DND-41 (cell line): ENCODE measurements at places on chromosomes 3 and 15.

- H3K27me3 ChIP-seq: no peaks in the 10 kb centered on the region
- DNase-seq: no peak
- peaks cover 5% of the 10 kb centered on the region; the same call in 1 of the 2 replicates for H3K36me3 ChIP-seq
- H3K4me3 ChIP-seq: no peak overlapping the region
- no peak overlapping the region for H3K27ac ChIP-seq
Measured at GRCh38 chr3:151398895-151399294, 14.3 kb upstream of the P2RY12 start.

GRCh38 chr15:89777073-89777751, 1.1 kb downstream of the MESP2 start:
- no peak overlapping the region for H3K27ac ChIP-seq
- DNase-seq: no peak
- H3K4me1 ChIP-seq: no peaks in the 10 kb centered on the region

GRCh38 chr15:26736502-26737248, 36.2 kb downstream of the GABRB3 start:
- no peak overlapping the region for H3K27ac ChIP-seq
- H3K36me3 ChIP-seq: no peaks in the 10 kb centered on the region
- no peak overlapping the region for H3K4me3 ChIP-seq
- no peak for DNase-seq
- no peaks in the 10 kb centered on the region for H3K4me1 ChIP-seq
- H3K27me3 ChIP-seq: no peaks in the 10 kb centered on the region

DNA sequence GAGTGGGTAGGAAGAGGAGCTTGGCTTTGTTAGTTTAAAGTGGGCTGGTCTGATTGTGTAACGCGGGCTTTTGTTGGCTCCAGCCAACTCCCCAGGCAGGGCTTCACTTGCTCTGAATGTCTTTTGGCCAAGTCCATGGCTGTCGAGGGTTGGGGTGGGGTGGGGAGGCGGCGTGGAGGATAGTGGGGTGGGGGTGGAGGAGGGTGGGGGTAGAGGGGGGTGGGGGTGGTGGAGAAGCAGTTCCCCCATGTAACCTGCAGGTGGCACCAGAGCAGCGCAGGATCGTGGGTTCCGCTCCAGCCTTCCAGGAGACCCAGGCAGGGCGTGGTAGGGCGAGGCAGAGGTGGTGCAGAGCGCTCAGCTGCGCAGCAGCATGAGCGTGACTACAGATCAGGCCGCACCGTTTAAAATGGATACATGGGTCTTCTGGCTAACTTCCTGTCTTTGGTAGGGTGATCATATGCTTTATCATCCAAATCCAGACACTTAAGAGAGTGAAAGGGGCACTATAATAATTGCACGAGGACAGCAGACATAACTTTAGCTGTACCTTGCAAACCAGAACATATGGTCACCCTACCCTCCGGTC, 28.3 kb downstream of the GOLGA6A start:
- DNase-seq: peak; percentile 71
- peaks cover 4% of the 10 kb centered on the region for H3K27me3 ChIP-seq
- H3K4me1 ChIP-seq: peaks cover 3% of the 10 kb centered on the region
- no peak overlapping the region for H3K4me3 ChIP-seq

- H3K4me3 ChIP-seq: no peak overlapping the region
- H3K27ac ChIP-seq: no peak overlapping the region
- H3K4me1 ChIP-seq: no peaks in the 10 kb centered on the region
- no peak for DNase-seq
- H3K27me3 ChIP-seq: no peaks in the 10 kb centered on the region
Measured at GRCh38 chr3:123157209-123157597, 44.5 kb upstream of the SEC22A start.

DNA sequence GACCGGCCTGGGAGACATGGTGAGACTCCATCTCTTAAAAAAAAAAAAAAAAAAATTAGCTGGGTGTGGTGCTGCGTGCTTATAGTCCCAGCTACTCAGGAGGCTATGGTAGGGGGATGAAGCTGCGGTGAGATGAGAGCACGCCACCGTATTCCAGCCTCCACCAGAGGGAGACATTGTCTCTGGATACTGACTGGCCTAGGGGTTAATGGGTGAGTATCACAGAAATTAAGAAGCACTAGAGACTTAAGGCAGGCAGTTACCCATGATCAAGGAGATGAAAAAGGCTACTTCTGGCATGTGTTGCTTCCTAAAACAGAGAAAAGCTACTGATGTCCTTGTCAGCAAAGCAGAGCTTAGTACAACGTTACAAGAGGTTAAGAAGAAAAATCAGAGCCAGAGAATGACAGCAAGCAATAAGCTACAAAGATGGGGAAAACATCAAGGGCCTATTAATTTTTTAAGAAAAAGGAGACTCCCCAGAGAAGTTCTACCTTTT, 8.6 kb downstream of the TFRC start:
- no peak overlapping the region for H3K27ac ChIP-seq
- DNase-seq: peak; percentile 76
- H3K4me1 ChIP-seq: peaks cover 13% of the 10 kb centered on the region
- H3K36me3 ChIP-seq: peaks cover 93% of the 10 kb centered on the region
- no peaks in the 10 kb centered on the region for H3K27me3 ChIP-seq
- no peak overlapping the region for H3K4me3 ChIP-seq

- peaks cover 29% of the 10 kb centered on the region for H3K27me3 ChIP-seq
- no peaks in the 10 kb centered on the region for H3K4me1 ChIP-seq
- no peak overlapping the region for H3K27ac ChIP-seq
- no peaks in the 10 kb centered on the region for H3K36me3 ChIP-seq
- H3K4me3 ChIP-seq: no peak overlapping the region
- DNase-seq: no peak
Measured at GRCh38 chr3:134392336-134392983, 18.2 kb upstream of the AMOTL2 start.

DNA sequence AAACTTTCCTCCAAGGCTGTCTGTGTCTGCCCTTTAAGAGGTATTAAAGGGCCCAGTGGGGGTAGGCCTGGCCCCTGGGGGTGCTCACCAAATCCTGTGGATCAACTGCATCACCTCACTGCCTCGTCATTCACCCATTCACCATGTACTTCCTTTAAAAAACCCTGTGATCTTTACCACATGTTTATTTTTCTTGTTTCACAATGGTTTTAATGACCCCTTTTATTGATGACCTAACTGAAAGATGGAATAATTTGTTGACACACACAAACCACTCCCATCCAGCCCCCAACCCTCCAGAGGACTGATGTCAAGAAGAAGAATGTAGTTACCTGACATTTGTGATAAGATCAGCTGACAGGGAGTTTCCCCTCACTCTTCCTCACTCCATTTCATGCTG, 40.8 kb downstream of the KCNAB1 start:
- H3K4me1 ChIP-seq: no peaks in the 10 kb centered on the region
- H3K27ac ChIP-seq: no peak overlapping the region
- H3K4me3 ChIP-seq: no peak overlapping the region
- H3K27me3 ChIP-seq: peaks cover 7% of the 10 kb centered on the region

DNA sequence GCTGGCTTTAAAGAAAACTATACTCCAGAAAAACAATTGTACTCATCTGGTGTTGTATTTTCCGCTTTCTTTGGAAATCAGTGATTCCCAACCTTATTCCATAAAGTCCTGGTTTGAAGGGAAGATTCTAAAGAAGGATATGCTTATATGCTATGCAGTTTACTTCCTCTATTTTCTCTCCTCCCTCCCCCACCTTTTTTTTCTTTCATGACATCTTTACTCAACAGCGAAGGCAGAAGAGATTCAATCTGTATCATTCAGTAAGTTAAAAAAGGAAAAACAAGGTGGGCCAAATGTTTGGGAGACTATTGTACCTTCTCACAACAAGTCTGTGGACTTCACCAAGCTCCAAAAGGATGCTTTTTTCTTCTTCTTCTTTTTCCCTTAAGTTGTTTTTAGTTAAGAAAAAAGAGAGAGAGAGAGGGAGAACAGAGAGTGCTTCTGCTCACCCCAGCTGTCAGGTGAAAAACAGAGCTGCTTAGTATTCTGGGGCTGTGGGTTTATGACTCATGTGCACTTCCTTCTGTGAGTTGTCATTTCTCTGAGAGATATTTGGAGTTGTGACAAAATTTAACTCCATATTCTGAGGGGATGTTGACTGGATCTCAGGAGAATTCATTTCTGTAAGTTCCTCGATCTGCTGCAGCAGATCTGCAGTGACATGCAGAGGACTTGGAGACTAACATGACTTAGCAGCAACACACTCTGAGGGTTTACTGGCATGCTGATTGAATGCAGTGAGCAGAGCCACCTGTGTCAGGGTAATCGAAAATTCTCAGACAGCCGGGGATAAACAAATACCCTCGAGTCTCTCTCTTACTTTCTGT, 70.7 kb downstream of the SSR3 start:
- peaks cover 32% of the 10 kb centered on the region for H3K4me1 ChIP-seq
- peak overlapping the region; percentile 86 for H3K27ac ChIP-seq
- peak; percentile 65 for DNase-seq
- H3K4me3 ChIP-seq: peak overlapping the region; percentile 54

DNA sequence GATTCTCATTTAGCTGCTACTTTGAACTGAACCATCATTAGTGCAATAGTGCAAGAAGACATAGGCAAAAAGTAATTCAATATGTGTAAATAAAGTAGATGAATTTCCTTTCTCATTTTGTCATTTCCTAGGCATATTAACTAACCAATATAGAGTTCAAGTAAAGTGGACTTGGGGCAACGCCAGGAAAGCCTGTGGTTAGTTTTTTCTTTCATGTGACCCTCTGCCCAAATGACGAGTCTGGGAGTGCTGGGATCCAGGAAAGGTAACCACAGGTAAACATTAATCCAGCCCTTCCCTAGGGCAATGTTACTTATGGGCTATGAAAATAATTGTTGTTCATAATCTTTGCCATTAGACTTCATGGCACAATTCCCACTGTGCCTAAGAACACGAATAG, 181.0 kb downstream of the VPS13C start:
- H3K27ac ChIP-seq: no peak overlapping the region
- H3K4me1 ChIP-seq: no peaks in the 10 kb centered on the region
- no peaks in the 10 kb centered on the region for H3K27me3 ChIP-seq

- H3K4me3 ChIP-seq: no peak overlapping the region
- no peak for DNase-seq
- peaks cover 14% of the 10 kb centered on the region; the same call in 1 of the 2 replicates for H3K36me3 ChIP-seq
- no peak overlapping the region for H3K27ac ChIP-seq
Measured at GRCh38 chr3:113783463-113783862, 36.6 kb downstream of the ATP6V1A start.

DNA sequence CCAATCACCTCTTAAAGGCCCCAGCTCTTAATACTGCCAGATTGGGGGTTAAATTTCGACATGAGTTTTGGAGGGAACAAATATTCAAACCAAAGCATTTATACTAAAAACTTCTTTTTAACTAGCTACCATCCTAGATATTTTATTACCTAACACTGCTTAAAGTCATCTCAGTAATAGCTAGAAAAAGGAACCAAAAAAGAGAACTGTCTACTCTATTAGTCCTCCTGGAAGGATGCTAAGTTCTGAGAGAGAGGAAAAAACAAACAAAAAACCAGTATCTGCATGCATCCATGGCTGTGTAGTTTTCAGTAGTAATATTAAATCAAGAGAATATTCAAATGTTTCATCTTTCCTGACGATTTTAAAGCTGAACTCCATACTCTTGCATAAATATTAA, 5.8 kb downstream of the CPOX start:
- no peak for DNase-seq
- H3K4me1 ChIP-seq: peaks cover 18% of the 10 kb centered on the region
- no peak overlapping the region for H3K27ac ChIP-seq
- H3K27me3 ChIP-seq: no peaks in the 10 kb centered on the region
- no peak overlapping the region for H3K4me3 ChIP-seq

DNA sequence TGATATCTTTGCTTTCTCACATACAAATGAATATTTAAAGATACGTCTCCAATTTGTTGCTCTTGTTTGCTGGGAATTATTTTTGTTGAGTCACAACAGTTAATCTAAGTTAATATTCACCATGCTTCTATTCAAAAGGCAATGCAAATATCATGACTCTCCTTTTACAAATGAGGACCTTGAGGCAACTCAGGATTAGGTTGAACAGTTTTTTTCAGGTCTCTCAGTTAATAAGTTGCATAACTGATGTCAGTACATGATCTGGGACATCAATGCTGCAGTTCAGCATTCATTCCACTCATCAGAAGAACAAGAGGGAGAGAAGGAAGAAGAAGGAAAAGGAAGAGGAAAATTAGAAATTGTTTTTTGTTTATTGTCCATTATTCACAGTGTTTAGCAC, 781 bp upstream of the NAALADL2 start:
- H3K27me3 ChIP-seq: no peaks in the 10 kb centered on the region
- DNase-seq: no peak
- no peaks in the 10 kb centered on the region for H3K36me3 ChIP-seq
- no peaks in the 10 kb centered on the region for H3K4me1 ChIP-seq
- no peak overlapping the region for H3K27ac ChIP-seq

DNA sequence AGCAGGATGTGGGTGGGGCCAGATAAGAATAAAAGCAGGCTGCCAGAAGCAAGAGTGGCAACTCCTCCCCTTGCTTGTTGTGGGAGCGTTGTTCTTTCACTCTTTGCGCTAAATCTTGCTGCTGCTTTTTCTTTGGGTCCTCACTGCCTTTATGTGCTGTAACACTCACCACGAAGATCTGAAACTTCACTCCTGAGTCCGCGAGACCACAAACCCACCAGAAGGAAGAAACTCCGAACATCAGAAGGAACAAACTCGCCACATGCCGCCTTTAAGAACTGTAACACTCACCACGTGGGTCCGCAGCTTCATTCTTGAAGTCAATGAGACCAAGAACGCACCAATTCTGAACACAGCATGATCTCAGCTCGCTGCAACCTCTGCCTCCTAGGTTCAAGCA, 72.9 kb downstream of the IL12A start:
- no peak overlapping the region for H3K27ac ChIP-seq
- no peaks in the 10 kb centered on the region for H3K27me3 ChIP-seq
- peaks cover 6% of the 10 kb centered on the region; the same call in 1 of the 2 replicates for H3K4me1 ChIP-seq
- peak; percentile 59 for DNase-seq
- no peak overlapping the region for H3K4me3 ChIP-seq
- H3K36me3 ChIP-seq: no peaks in the 10 kb centered on the region

DNA sequence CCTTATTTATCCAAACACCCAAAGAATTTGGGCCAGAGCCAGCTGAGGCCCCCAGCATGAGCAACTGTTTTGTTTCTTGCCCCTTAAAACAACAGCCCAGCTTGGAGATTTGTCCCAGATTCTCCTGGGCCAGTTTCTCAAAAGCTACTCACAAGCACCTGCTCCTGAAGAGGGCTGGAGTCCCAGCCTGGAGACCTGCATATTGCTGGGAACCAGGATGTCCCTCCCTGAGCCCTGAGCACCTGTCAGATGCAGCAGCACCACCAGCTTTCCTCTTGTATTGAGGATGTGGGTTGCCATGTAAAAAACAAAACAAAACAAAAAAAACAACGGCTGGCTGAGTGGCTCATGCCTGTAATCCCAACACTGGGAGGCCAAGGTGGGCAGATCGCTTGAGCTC, 7.0 kb upstream of the RFT1 start:
- H3K27ac ChIP-seq: no peak overlapping the region
- H3K27me3 ChIP-seq: no peaks in the 10 kb centered on the region
- no peaks in the 10 kb centered on the region for H3K4me1 ChIP-seq
- no peaks in the 10 kb centered on the region for H3K36me3 ChIP-seq
- no peak overlapping the region for H3K4me3 ChIP-seq
